ENCODE measurements at places on chromosomes 7 and 10. TPM values are rescaled to one million over a fixed set of nuclear protein-coding genes. Genes with fewer than 3 reads are reported as not detected.

The ECHS1 gene
- total RNA-seq: 71.9 TPM

The KEL gene
- total RNA-seq: under 0.01 TPM

The MMP21 gene
- not detected for total RNA-seq

The CABCOCO1 gene
- 0.06 TPM for total RNA-seq

The SLIT1 gene
- not detected for total RNA-seq

The GPAM gene
- total RNA-seq: 9.8 TPM

The COL17A1 gene
- total RNA-seq: 0.88 TPM

The PIP gene
- not detected for total RNA-seq

The FIGNL1 gene
- 33.4 TPM for total RNA-seq

The MNX1 gene
- total RNA-seq: not detected

The TMEM236 gene
- total RNA-seq: 0.32 TPM

The JAKMIP3 gene
- total RNA-seq: not detected

The NAT16 gene
- not detected for total RNA-seq

The PVRIG gene
- not detected for total RNA-seq

All from bladder microvascular endothelial cell (primary cell).